Activated CD8-positive, alpha-beta memory T cell treated with anti-CD3 and anti-CD28 coated beads, Interleukin-2, amount 10 ng/mL, durations not matched to agents 7 days and 5 days (primary cell): ENCODE measurements at places on chromosomes 7 and 10. TPM values are rescaled to one million over a fixed set of nuclear protein-coding genes. Genes with fewer than 3 reads are reported as not detected.

GRCh38 chr7:127730658-127731276 lies 78.8 kb downstream of the SND1 start:
- no peak overlapping the region for H3K27ac ChIP-seq
- no peak overlapping the region for H3K4me3 ChIP-seq
- H3K27me3 ChIP-seq = no peaks in the 10 kb centered on the region

DNA sequence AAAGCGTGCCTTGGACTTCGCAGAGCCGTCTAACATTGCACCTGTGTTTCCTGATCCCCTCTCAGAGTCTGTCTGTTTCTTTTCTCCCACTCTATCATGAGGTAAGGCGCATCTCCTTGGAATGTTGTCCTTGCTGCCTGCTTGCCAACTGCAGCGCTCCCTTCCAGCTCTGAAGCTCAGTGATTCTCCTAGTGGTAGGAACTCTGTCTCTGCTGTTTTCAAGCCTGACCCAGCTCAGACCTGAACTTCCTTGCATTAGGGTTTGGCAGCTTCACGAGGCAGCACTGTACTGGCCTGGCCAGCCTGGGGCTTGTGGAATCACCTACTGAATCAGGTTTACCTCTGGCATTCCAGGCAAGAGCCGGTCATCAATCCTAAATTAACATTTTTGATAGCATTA lies 123.9 kb downstream of the CREB5 start:
- H3K4me1 ChIP-seq = no peaks in the 10 kb centered on the region
- peaks cover 2% of the 10 kb centered on the region for H3K27me3 ChIP-seq
- H3K36me3 ChIP-seq = no peaks in the 10 kb centered on the region
- no peak overlapping the region for H3K4me3 ChIP-seq

DNA sequence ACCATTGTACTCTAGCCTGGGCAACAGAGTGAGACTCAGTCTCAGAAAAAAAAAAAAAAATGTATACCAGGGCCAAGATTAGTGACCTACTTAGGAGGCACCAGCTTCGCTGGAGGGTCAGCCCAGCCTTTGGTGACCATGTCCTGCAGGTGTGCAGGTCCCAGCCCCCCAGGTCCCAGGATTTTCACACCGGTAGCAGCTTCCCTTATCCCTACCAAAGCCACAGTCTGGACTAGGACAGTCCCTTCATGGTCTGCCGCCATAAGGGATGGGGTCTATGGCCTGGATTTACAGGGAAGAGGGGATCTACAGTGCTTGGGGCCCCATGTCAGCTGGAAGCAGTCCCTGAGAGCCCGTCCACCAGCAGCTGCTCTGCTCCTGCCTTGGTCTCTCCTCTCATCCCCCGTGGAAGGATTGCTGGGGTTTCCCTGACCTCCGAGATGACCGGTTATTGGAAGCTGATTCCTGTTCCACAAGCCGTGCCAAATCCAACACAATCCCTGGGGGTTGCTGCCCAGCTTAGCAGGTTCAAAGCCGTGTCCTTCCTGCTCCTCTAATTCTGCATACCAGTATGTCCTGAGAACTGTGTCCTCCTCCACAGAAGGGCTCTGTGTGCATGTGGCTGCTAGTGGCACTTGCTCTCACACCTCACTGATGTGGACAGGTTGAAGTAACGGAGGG lies 11.0 kb upstream of the NDUFB2 start:
- no peak for DNase-seq
- no peak overlapping the region for H3K27ac ChIP-seq
- no peaks in the 10 kb centered on the region for H3K27me3 ChIP-seq
- H3K36me3 ChIP-seq = peaks cover 17% of the 10 kb centered on the region
- no peak overlapping the region for H3K4me3 ChIP-seq

GRCh38 chr7:2680792-2681490 lies 7.1 kb upstream of the AMZ1 start:
- H3K36me3 ChIP-seq = no peaks in the 10 kb centered on the region
- H3K4me1 ChIP-seq = no peaks in the 10 kb centered on the region
- peaks cover 32% of the 10 kb centered on the region for H3K27me3 ChIP-seq
- no peak overlapping the region for H3K27ac ChIP-seq
- no peak overlapping the region for H3K4me3 ChIP-seq

GRCh38 chr7:43850348-43851116 lies 18.8 kb downstream of the MRPS24 start:
- peaks cover 8% of the 10 kb centered on the region for H3K4me1 ChIP-seq
- no peak overlapping the region for H3K4me3 ChIP-seq
- no peaks in the 10 kb centered on the region for H3K36me3 ChIP-seq
- DNase-seq = no peak
- no peak overlapping the region for H3K27ac ChIP-seq
- no peaks in the 10 kb centered on the region for H3K27me3 ChIP-seq

- H3K4me1 ChIP-seq = no peaks in the 10 kb centered on the region
- DNase-seq = no peak
- no peaks in the 10 kb centered on the region for H3K36me3 ChIP-seq
- no peak overlapping the region for H3K27ac ChIP-seq
- H3K27me3 ChIP-seq = no peaks in the 10 kb centered on the region
These were observed 11.5 kb upstream of the STN1 start for GRCh38 chr10:103929381-103929921.

DNA sequence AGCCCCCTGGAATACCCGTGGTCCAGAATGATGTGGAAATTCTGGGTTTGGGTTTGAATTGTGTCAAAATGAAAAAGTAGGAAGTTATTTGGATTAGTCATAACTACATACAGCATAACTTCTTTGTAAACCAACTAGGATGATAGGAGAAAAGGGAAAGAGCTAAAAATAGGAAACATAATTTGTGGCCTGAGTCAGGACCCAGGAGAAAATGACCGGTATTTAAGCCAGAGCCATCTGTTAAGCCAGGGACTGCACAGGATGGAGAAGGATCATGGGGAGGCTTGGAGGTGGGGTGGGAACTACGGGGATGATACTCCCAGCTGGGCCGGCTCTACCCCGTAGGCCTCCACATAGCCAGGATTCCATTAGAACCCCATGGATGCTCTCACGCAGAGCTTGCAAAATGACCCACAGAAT lies 98.6 kb downstream of the MYOF start:
- peaks cover 52% of the 10 kb centered on the region for H3K4me1 ChIP-seq
- H3K27me3 ChIP-seq = no peaks in the 10 kb centered on the region
- DNase-seq = no peak

DNA sequence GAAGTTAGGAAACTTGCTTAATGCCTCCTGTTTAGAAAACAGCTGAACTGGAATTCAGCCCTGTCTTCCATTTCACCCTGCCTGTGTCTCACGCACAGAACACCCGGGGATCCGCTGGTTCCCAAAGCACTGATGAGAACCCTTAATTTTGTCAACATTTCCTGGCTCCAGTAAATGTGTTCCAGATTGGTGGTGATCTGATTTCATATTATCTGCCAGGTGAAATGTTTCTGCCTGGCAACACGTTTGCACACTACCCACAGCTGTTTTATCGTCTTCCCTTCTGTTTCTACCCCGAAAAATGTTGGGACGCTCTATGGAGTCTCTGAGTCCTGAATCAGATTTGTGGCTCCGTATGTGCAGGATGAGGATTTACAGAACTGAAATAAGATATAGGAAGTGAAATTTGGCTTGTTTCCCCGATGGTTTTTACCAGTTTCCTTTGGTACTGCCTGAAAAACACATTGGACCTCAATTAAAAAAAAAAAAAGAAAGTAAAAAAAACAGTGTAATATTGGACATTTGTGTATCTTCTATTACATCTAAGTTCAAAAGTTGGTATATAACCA lies 29.0 kb downstream of the MRC1 start:
- no peak overlapping the region for H3K27ac ChIP-seq
- no peak overlapping the region for H3K4me3 ChIP-seq
- H3K36me3 ChIP-seq = no peaks in the 10 kb centered on the region
- DNase-seq = no peak

DNA sequence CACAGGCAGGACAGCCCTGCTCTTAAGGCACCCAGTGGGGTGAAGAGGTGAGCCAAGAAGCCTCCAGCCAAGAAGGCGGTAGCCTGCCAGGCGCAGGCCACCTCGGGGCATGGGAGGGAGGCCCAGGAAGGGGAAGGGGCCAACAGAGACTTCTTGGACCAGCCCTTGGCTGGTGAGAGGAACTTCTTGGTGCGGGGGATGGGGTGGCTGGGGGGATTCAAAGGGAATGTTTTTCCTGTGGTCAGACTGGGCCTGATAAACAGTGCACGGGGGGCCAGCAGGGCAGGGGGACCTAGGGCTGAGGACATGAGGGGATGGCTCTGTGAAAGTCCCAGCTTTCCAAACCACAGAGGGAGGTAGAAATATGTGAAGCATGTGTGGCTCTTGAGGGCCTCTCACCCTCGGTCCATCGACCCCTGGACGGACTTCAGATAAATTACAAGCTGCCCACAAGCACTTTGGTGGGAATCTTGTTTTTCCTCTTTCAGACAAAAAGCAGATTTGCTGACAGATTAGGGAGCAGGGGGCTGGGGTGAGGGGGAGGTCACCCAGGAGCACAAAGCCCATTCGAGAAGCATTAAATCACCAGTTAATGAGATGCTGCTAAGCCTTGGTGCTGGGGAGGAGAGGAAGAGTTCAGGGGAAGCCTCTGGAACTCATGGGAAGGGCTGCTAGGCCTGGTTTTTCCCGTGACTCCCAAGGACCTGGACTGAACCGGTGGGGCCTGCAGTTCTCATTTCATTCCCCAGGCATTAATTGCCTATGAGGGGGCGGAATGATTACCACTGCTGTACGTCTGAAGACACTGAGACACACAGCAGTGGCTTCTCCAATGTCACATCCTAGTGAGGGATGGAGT lies 11.3 kb downstream of the CRYGN start:
- no peak overlapping the region for H3K27ac ChIP-seq
- H3K36me3 ChIP-seq = no peaks in the 10 kb centered on the region
- DNase-seq = no peak

DNA sequence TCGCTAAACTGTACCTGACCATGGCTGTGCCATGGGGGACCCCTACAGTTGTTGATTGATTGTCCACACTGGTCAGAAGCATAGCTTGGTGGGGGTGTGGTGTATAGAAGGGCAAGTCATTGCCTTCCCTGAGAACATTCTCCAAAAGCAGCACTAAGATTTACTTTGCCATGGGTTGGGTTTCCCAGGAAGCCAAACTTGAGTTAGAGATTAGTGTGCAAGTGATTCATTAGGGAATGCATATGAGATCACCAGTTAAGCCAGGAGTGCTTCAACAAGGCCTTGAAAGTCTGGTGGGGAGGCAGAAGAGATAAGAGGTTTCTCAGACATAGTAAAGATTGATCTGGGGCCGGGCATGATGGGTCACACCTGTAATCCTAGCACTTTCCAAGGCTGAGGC lies 21.4 kb upstream of the TPST1 start:
- H3K27me3 ChIP-seq = no peaks in the 10 kb centered on the region
- DNase-seq = no peak
- no peaks in the 10 kb centered on the region for H3K4me1 ChIP-seq
- no peaks in the 10 kb centered on the region for H3K36me3 ChIP-seq

The AOAH gene
- total RNA-seq = 48.8 TPM

The STK31 gene
- total RNA-seq = 0.07 TPM

The NEURL1 gene
- total RNA-seq = 2.2 TPM
